ENCODE measurements at places on chromosomes 1 and 21. TPM values are rescaled to one million over a fixed set of nuclear protein-coding genes. Genes with fewer than 3 reads are reported as not detected.

- no peak for DNase-seq
Observed at GRCh38 chr1:11399250-11399649, 79.7 kb upstream of the DISP3 start.

- DNase-seq = no peak
Observed at GRCh38 chr1:158017800-158018595, 24.6 kb downstream of the KIRREL1 start.

- no peak for DNase-seq
Observed at GRCh38 chr1:87330885-87331364, 2.2 kb downstream of the LMO4 start.

- DNase-seq = no peak
Observed at GRCh38 chr1:5648410-5649165, 343.6 kb downstream of the NPHP4 start.

GRCh38 chr1:63368131-63368530, 704 bp downstream of the ALG6 start:
- DNase-seq = no peak

DNA sequence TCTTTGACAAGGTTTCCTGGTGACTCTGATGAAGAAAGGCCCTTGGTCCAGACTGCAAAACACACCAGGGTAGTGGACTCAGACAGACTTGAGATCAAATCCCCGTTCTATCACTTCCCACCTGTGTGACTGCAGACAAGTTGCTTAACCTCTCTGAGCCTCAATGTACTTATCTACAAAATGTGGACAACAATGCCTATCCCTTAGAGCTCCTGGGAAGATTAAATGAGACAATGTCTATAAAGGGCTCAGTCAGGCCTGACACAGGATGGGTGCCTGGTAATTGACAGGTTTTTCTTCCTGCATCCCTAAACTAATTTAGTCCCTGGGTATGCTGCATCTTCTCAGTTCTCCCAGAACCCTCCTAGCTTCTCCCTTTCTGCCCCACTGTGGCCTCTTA, 37.9 kb upstream of the ZBTB40 start:
- DNase-seq = no peak

GRCh38 chr1:184965944-184966860, 8.1 kb downstream of the NIBAN1 start:
- DNase-seq = no peak

GRCh38 chr1:36525166-36525565, 42.5 kb upstream of the CSF3R start:
- no peak for DNase-seq

DNA sequence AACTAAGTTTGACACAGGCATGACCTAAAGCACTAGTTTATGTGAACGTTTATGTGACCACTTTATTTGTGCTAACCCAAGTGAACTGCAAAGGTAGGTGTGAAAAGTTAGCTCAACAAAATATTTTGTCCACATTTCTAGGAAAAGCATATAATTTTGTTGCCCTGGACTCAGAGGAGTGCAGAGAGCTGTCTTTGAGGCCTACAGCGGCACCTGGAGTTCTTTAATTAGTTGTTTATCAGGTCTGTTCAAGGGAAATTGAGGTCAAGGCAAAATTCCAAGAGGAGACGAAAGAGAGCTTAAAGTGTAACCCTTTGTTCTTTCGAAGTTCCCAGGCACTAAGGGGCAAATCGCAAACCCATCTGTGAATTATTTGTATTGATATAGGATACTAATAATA, 1.3 kb downstream of the GIPC2 start:
- DNase-seq = no peak

DNA sequence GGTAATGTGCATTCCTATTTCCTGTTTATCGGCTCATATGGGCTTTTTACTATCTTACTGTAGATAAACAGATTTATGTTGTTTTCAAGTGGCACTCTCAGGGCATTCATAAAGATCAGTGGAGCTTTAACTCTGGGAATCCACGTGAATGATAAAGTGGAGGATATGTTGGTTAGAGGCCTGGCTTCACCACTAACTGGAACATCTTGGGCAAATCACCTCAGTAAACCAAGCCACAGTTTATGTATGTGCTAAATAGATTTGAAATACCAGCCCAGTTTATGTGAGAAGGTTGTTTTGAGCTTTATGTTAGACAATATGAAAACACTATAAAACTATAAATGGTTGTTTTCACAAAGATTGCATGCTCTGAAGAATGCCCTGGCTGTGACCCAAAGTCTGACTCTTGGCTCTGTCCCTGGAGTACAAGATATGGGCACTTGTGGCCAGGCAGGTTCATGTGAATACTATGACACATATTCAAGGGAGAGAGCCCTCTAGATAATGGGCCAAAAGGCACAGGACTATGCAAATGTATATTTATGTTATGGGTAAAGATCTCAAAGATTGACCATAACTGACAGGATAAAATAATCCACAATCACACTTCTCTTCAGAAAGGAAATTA, 36.7 kb downstream of the FAM163A start:
- DNase-seq = peak; percentile 34

DNA sequence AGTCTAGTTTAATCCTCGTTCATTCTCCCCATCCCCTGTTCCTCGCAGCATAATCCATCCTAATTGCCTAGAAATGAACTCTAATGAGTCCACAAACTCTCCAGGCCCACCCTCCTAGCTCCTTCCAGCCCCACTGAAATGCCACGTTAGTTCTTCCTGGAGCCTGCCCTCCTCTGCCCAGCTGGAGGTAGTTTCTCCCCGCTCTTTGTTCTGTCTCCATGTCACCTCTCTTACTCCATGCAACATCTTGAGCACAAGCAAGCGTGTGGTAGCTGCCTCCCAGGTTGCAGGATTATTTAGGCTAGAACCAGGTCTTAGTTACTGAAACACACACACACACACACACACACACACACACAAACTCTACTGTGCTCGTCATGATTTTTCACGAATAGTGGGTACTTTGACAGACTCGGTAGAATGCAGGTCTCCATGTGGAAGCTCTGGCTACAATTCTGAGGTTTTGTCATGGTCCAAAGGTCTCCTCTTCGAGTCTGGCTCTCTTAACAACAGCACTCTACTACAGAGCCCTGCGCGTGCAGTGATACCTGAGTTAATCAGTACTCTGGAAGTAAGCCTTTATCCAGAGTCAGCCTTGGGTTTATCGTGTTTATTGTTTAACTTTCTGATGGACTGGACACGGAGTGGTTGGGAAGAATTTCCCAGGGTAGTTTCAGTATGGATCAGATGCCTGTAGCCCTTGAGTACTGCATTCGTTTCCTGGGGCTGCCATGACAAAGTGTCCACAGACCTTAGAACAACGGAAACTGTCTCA, 27.5 kb downstream of the HUNK start:
- DNase-seq = no peak

GRCh38 chr1:41933106-41933505, 14.4 kb upstream of the HIVEP3 start:
- DNase-seq = no peak

GRCh38 chr1:50424045-50424883, 1.0 kb upstream of the DMRTA2 start:
- DNase-seq = no peak

GRCh38 chr1:185520188-185520920, 203.3 kb upstream of the IVNS1ABP start:
- no peak for DNase-seq

DNA sequence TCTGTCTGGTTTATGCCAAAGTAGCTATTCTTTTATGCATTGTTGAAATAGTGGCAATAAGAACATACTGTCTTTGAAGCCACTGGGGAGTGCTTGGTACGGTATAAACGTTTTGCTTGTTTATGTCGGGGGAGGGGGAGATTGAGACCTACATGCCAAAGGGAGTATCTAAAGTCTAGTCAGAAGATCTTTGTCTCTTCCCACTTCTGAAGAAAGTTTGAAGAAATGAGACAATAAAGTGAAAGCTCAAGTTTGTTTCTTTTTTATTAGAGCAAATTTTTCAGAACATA, 6.8 kb downstream of the AKIRIN1 start:
- no peak for DNase-seq

GRCh38 chr1:20166051-20166450, 19.8 kb upstream of the UBXN10 start:
- peak; percentile 43 for DNase-seq

GRCh38 chr1:52007215-52008002, 16.9 kb upstream of the RAB3B start:
- DNase-seq = no peak

DNA sequence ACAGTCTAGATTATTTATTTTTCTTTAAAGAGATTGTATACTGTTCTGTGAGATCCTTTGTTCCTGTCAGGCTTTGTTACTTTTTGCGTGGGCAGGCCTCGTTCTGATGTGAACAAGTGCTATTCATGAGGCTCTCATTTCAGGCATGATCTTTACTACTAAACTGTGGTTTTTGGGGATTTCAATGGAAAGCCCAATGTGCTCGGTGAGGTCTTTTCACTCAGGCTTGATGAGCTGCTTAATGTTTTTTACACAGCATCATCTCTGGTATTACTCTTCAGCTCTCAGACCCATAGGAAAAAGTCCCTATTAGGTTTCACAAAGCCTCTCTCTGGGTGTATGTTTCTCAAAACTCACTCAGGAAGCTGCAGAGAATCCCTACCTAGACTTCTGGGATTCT, 419.4 kb downstream of the GPATCH2 start:
- DNase-seq = no peak

DNA sequence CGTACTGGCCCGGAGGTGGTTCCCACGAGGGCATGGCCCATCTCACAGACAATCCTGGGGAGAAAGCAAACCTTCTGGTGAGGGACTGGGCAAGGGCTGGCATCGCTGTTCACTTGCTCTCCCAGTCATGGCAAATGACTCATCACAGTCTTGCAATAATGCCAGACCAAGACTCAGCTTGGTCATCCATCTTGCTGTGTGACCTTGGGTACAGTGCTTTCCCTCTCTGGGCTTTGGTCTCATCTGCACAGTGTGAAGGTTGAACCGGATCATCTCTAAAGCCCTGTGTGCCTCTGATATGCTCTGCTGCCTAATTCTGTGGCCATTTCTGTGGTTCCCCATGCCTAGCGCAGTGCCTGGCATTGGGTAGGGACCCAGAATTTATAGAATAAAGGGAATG, 143.6 kb upstream of the CD34 start:
- no peak for DNase-seq

DNA sequence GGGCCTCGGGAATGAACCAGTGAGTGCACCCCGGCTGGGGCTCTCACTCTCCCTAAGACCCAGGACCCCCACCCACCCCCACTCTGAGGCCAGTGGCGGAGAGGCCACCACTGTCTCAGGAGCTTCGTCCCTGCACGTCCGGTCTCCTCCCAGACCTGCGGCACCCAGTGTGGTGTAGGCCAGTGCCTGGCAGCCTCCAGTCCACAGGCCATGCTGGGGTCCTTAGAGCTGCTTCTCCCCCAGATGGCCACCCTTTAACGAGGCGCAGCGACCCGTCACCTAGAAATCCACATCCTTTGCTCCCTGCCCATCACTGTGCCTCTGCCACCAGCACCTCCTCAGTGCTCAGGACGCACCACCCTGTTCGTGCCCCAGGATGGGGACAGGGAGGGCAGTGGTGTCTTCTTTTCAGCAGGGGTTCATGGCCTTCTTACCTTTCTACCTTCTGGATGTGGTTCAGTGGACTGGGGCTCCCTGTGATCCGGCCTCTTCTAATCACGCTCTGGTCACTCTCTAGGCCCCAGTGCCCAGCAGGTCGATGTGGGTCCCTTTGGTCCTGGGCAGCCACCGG, 131.9 kb upstream of the ARHGEF16 start:
- no peak for DNase-seq

The TRIM67 gene
- 0.16 TPM for total RNA-seq

The PSEN2 gene
- total RNA-seq = 17.8 TPM

The AGT gene
- total RNA-seq = 102 TPM

The GPATCH3 gene
- 8.6 TPM for total RNA-seq

The CACNA1S gene
- total RNA-seq = not detected

The LMOD1 gene
- 21.3 TPM for total RNA-seq

The RGS2 gene
- 33.1 TPM for total RNA-seq

The HOOK1 gene
- total RNA-seq = 8.3 TPM

The CCDC27 gene
- total RNA-seq = not detected
